ENCODE measurements at places on chromosomes 3 and 15.

- DNase-seq: no peak
These were observed 70.4 kb upstream of the C15orf39 start for GRCh38 chr15:75131269-75131643.

DNA sequence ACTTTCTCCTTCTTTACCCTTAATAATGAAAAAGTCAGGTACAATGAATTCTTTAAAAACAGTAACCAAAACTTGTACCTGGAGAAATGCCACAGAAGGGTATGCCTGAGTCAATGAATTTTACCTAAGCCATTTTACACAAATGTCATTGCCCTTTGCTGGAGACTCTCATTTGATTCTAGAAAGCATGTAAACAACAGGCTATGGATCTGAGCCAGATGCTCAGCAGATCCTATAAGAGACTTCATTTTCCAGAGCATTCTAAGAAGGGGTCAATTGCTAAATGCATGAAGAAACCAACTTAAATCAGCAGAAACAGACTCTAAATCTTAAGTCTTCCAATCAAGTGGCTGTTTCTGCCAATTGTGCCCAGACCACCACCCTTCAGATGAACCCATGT, 83.8 kb upstream of the GALNT15 start:
- DNase-seq: no peak

DNA sequence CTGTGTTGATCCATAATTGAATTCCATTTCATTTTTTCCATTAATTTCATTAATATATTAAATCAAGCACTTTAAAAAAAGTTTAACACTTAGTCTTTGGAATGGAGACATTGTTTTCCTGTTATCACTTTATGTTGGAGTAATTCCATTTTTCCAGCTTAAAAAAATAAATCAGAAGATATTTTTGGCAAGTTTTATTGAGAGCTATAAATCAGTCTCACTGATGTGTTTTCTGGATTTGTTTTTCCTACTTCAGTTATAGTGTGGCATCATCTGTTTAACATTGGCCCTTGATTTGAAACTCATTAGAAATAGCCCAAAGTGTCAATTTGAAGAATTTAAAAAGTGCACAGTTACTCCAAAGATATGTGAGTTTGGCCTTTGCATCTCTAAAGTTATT, 53.1 kb downstream of the MAP2K5 start:
- DNase-seq: no peak

DNA sequence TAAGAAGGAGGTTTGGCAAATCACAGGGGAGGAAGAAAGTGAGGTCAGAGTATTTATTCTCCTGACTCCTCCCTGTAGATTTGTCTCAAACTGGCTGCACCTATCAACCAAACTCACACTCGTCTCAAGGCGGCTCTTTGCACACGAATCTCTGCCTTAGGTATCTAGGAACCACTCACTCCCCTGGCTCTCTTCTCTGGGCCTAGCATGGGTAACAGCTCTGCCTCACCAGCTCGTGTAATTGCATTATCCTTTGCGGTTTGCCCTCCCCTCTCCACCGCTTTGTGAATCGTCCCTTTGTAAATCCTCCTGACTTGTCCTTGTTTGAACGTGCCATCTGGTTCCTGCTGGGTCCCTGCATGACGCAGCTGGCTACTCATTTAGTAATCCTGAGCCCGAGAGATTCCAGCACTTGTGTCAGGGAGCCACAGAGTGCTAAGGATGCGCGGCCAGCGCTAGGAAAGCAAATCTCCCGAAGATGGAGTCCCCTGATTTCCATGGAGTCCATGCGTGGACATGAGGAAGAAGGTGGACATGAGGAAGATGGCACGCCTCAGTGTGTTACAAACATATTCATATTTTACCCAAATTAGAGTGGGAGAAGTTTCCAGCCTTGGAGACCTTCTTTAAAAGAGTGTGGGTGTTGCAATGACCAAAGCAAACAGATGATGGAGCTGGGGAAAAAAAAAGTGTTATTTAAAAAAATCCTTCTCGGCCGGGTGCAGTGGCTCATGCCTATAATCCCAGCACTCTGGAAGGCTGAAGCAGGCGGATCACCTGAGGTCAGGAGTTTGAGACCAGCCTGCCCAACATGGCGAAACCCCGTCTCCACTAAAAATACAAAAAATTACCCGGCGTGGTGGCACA, 26.7 kb downstream of the NRROS start:
- no peak for DNase-seq

DNA sequence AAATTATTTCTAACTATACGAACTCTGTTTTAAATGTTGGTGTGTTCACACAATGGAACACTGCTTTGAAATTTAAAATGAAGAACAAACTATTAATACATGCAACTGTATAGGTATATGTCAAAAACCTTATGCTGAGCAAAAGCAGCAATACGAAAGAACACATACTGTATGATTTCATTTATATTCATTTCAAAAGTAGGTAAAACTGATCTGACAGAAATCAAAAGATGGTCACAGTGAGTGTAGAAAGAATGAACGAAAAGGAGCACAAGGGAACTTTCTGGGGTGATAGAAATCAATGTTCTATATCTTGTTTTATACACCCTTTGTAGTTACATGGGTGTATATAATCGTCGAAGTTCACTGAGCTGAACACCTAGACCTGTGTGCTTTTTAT, 12.6 kb downstream of the ATP8B4 start:
- DNase-seq: no peak

GRCh38 chr3:29718661-29719065, 437.8 kb downstream of the RBMS3 start:
- no peak for DNase-seq

DNA sequence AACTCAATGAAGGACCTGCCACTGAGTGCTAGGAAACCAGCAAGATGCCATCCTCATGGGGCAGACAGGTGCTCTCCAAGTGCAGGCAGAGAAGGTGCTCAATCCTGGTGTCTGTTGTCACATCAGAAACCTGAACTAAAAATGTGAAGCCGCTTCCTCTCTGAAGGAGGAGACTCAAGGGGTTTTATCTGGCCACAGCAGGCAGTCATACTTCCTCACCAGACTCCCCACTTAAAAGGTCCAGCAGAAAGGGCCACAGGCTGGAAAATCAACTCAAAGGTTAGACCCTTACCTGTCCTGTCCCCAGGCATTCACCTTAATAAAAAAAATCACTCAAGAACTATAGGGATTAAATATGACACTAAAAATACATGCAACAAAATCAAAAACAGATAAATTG, 4.8 kb downstream of the CCDC12 start:
- no peak for DNase-seq

DNA sequence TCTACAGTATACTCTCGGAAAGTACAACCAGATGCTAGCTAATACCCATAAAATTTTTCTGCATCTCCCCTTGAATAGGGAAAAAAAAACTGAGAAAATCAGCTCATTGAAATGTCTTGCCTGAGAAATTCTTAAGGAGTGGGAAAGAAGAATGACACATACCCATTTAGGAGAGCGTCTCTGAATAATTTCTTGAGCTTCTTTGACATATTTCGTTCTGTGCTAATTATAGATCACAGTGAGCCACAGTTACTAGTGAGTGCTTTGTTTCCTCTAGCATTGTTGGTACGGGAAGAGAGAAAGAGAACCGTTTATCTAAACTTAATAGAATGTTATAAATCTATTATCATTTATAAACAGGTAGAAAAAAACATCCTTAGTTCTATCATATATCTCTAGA, 588.4 kb downstream of the UNC13C start:
- no peak for DNase-seq

DNA sequence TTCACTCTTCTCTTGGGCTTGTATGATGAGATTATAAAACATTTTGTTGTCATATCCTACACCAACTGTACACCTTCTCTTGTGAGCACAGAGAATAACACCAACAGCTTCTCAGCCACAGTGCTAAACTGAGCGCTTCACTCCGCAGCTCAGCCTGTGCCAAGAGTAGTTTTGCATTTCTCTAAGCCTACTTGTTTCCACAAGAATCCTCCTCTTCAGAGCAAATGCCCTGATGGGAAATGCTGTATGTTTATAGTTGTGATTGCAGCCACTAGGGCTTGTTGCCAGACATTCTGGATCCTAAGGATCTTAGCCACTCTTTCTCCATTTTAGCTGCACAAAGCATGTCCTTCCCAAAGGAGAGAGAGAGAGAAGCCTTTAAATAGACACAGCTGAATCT, 138.8 kb upstream of the PLXND1 start:
- DNase-seq: no peak

DNA sequence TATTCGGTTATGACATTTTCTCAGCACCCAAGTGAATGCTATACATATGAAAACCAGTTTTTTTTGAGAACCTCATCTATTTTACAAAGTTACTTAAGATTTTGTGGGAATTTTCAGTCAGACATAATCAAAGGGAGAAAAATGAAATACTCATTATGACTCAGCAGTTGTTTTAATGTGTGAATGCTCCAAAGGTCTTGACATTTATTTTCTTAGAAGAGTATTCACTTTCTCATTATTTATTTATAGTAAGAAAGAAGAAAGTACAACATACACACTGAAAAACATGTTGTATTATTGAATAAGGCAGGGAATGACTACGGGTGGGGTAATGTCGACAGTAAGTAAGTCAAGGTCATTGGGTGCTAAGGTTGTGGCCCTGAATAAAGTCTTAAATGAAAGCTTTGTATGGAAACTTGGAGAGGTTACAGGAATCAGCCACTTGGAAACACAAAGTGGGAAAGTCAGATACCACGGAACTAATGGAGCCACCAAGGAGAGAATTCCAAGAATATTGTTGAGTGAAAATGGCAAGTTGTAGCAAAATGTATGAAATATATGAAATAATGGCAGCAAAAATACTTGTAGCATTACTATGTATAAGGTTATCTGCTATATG, 844.5 kb downstream of the TBL1XR1 start:
- no peak for DNase-seq

- no peak for DNase-seq
These were observed 251.5 kb downstream of the GABRG3 start for GRCh38 chr15:27222479-27222878.

DNA sequence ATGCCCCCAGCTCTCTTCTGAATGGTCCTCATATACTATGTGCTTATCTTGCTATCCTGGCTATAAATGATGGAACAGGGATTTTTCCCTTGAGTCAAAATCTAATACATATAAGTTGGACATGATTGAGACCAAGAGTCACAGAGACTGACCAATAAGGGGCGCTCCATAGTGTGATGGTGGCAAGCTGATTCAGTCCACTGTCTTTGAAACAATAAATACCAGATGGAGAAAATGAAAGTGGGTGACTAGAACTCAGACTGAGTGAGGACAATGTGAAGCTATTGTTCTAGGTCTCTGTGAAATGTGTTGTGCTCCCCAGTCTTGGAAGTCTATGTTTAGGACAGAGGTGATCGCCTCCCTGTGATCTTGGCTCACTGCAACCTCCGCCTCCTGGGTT, 10.6 kb upstream of the FSTL1 start:
- no peak for DNase-seq

- DNase-seq: no peak
These were observed 202.7 kb downstream of the CGGBP1 start for GRCh38 chr3:87856126-87856525.

DNA sequence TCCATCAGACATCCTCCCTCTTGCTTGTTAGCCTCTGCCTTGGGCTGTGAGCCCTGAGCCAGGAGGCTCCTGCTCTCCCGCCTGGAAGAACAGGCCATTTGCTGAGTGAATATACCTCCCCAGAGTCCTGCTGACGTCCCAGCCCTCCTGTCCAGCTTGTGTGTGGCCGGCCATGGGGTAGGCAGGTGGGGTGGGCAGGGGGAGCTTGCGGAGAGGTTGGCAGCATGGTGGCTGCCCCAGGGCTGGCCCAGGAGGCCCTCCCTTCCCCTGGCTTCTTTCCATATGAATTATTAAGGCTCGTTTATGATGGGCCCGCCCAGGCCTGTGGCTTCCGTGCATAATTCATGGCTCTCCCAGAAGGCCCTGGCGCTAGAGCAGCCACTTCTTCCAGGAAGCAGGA, 18.7 kb downstream of the CACNA2D2 start:
- DNase-seq: no peak

GRCh38 chr3:137471130-137471529, 293.0 kb upstream of the SOX14 start:
- DNase-seq: no peak

- DNase-seq: peak; percentile 66
These were observed 203.8 kb downstream of the UACA start for GRCh38 chr15:70559265-70560239.
